RCC 7860 (cell line): ENCODE measurements at places on chromosomes 12 and 14.

GRCh38 chr12:57450057-57450456, 5.0 kb upstream of the INHBE start:
- no peak for DNase-seq

DNA sequence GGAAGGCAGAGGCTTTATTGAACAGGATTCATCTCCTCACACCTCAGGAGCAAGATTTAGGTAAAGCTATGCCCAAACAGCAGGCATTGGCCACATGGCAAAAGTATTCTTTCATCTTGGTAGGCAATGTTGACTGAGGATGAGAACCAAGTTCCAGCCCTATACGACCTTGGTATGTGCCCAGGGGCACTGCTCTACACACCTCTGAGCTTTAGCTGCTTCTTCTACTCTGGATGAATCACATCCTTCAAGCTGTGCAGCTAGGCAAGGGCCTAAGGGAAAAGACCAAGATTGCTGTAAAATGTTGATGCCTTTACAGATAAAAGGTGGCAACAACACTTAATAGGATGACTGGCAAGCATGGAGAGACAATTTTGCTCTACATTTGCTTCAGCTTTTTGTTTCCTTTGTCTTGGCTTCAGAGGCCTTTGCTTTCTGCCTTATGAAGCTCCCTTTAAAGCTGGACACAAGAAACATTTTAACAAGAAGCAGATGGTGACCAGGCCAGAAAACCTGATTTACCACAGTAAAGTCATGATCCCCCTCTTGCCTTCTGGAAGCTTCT, 183.3 kb upstream of the KITLG start:
- no peak for DNase-seq

DNA sequence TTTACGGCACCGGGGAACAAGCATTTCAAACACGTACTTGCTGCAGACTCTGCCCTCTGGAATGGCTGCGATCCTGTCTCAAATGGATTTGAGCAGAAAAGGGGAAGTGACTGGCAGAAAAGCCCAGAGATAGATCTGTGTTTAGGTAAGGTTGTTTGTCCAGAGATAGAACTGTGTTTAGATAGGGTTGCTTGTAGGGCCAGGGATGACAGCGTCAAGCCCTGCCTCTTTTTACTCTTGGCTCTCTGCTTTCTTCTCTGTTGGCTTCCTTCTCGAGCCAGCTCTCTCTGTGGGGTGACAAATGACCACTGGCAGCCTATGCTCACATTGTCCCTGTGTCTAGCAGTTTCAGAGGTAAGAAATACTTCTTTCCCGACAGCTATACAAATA, 11.4 kb downstream of the DGLUCY start:
- DNase-seq, result no peak

DNA sequence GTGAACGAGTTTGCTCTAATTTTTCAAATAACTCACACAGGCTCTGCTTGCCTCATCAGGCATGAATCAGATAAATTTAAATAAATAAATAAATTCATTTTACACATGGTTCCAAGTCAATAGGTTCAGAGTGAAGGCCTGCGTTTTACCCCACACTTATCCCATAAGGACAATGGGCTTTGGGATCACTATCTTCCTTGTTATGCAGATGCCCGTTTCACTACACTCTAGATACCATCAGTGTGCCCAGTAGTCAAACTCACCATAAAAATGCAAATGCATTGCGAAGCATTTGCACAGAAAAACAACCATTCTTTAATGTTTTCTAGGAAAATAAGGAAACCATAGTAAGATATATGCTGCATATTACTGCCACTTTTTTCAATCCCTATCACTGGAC, 155.9 kb upstream of the CCDC196 start:
- DNase-seq, result no peak

GRCh38 chr12:108564724-108565123, 2.3 kb downstream of the ISCU start:
- DNase-seq, result no peak

GRCh38 chr12:109596418-109597244, 23.0 kb downstream of the MVK start:
- DNase-seq, result no peak

GRCh38 chr14:52950410-52950897, 396 bp downstream of the FERMT2 start:
- DNase-seq, result peak; percentile 9

- DNase-seq, result no peak
Observed at GRCh38 chr12:28237423-28237822, 47.2 kb downstream of the CCDC91 start.

GRCh38 chr12:113191227-113191626, 5.7 kb downstream of the RITA1 start:
- no peak for DNase-seq

- DNase-seq, result peak; percentile 6
Observed at GRCh38 chr14:54435500-54435981, 5.6 kb downstream of the CNIH1 start.

- DNase-seq, result peak; percentile 33
Observed at GRCh38 chr12:6367065-6367968, 8.0 kb downstream of the SCNN1A start.

DNA sequence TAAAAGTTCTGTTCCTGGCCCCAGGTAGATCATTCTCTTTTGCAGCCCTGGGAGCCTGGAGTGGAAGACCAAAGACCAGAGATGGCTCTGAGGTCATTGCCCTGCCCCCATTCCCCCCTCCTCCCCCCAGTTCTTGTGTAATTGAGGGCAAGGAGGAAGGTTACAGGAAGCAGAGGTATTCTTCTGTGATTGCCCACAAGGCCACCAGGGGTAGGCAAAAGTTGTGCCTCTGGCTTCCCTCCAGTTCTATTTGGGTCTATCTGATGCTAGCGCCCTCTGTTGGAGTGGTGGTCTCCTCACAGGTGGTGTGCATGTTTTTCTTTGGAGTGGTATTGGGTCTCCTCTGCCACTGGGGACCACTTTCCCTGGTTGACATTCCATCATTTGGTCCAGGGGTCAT, 41.2 kb upstream of the CRY1 start:
- peak; percentile 24 for DNase-seq

DNA sequence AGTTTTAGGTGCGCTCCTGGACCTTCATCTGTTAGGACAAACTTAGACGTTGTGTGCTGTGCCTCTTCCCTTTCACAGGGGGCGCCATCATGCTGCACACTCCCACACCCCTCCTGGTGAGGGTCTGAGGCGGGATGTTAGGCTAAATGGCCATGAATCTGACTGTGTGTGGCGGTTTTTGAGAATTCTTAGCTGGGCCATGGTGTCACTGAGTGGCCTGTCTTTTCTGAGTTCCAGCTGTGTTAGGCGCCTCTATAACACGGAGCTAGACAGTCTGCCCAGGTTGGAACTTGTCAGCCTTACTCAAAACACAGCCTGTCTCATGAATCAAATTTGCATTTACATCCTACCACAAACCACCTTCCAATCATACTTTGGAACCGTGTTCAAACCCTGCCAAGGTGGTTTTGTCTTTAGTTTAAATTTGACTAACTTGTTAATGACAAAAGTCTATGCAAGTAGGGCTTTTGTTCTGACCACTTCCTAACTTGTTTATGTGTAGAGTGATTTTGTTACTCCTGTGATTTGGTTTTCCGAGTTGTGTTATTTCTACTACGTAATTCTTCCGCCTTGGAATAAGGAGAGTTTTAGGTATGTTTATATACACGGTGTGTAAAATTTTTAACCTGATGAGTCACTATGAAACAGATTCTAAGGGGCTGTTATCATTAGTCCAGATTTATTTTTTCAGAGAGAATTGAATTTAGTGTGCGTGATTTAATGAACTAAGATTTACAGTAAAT, 19.6 kb downstream of the ACVR1B start:
- DNase-seq, result peak; percentile 48

GRCh38 chr12:71755146-71755892, 656 bp downstream of the RAB21 start:
- DNase-seq, result peak; percentile 29
